ENCODE measurements at places on chromosomes 5 and 9.

GRCh38 chr9:35726931-35727330, 5.1 kb downstream of the TLN1 start:
- DNase-seq, result peak; percentile 87

GRCh38 chr5:159987031-159987674, 21.8 kb upstream of the TTC1 start:
- peak; percentile 68 for DNase-seq

DNA sequence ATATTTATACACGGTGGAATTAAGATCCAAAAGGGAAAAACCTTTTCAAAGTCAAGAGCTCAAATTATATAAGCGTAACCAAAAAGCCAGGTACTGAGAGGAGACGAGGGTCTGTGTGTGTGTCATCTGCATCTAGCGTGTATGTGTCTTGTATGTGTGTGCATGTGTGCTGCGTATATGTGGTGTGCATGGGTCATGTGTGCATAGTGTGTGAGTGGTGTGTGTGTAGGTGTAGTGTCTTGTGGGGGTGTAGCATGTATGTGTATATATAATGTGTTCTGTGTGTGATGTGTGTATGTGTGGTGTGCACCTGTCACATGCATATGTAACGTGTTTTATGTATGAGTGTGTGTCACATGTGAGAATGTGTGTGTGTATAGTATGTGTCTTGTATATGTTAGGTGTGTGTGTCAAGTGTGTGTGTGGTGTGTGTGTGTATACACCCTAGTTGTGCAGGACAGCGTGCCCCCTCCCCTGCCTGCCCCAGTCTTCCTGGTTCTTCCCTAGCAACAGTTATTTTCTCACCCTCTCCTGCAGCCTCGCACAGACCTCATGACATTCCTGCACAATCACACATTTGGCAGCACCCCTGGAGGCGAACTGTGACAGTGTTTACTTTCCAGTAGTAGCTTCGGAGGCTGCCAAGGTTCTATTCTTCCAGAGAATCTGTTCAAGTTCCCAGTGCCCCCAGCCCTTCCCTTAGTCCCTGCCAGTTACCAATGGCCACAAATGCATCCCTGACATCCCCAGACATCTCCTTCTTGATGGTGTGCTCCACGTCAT, 27.1 kb upstream of the TNIP1 start:
- DNase-seq, result no peak

GRCh38 chr9:127793093-127793708, 7.4 kb downstream of the CDK9 start:
- DNase-seq, result peak; percentile 41

- DNase-seq, result peak; percentile 20
These were observed at the start of gene PCDHA7 for GRCh38 chr5:140833993-140834392. Gene PCDHA7 (plus strand): TSS chr5:140834269. CDS start chr5:140834384, 115 bp downstream.

GRCh38 chr5:19676895-19677294, 311.1 kb downstream of the CDH18 start:
- no peak for DNase-seq

- no peak for DNase-seq
These were observed 288.4 kb upstream of the COX7C start for GRCh38 chr5:86329318-86329717.

DNA sequence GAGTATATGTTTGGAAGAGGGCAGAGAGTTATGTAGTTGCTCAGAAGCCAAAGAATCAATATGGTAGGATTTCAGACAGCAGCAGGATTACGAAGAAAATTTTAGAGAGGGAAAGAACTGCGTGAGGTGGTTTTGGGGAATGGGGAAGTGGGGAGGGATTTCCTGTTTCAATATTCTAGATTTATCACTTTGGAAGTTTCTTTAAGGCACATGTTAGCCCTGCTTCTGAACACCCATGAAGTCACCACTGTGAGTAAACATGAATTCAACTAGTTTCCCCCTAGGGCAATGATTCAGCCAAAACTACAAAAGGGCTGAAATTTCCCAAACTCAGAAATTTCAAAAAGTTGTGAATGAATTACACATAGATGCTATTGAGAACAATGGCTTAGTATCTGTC, 132.2 kb downstream of the EBF1 start:
- no peak for DNase-seq

All from myocyte (in vitro differentiated cells).